Activated T-cell treated with anti-CD3 and anti-CD28 coated beads, Interleukin-2, amount 50 U/mL, for 4 hours (primary cell): ENCODE measurements at places on chromosomes 6 and 20. TPM values are rescaled to one million over a fixed set of nuclear protein-coding genes. Genes with fewer than 3 reads are reported as not detected.

Gene MUC21
- not detected for total RNA-seq

Gene KCNQ2
- not detected for total RNA-seq

Gene TRIM15
- total RNA-seq: not detected

Gene CLIC5
- 1.5 TPM for total RNA-seq

Gene PPP1R3G
- not detected for total RNA-seq

Gene AKAP12
- total RNA-seq: 0.63 TPM

Gene ADGB
- not detected for total RNA-seq

Gene GTSF1L
- total RNA-seq: not detected

Gene ZSCAN23
- total RNA-seq: 0.46 TPM

Gene ANKRD66
- not detected for total RNA-seq

Gene B3GALT4
- 3.8 TPM for total RNA-seq

Gene RIOK1
- total RNA-seq: 92.6 TPM

GRCh38 chr6:42315991-42316970 is 98.6 kb upstream of the MRPS10 start:
- no peak for DNase-seq

DNA sequence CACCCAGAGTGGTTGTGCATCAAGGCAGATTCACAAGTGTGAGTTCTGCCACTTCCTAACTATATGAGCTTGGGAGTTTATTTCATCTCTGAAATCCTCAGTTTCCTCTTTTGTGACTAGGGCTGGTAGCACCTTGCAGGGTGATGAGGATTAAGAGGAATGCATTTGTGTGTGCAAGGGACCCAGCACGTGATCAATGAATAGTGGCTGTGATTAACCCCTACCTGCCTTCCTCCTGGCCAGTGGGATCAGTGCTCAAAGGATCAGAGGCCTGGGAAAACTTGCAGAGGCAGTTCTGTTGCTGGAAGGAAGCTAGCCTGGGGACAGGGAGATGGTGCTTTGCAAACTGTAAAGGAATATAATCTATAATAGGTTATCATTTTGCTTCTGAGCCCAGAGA is 7.3 kb downstream of the SDC4 start:
- DNase-seq: no peak

GRCh38 chr6:33794910-33795623 is 6.1 kb upstream of the LEMD2 start:
- DNase-seq: no peak

DNA sequence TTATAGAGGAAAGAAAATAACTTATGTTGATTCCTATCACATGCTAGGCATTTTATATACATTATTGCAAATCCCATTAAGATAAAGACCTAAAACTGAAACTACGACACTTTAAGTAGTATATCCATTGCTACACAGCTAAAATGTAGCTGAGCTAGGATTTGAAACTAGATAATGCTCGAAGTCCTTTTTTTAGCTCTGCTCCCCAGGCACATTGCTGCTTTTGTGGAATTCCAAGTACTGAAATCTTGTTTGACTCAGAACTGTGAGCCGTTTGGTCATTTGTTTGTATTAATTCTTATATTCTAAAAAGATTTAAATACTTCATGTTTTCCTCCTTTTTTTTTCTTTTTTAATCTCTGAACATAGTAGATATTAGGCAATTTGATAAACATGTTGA is 644.8 kb downstream of the HACE1 start:
- no peak for DNase-seq

- no peak for DNase-seq
These were observed 10.1 kb downstream of the EZR start for GRCh38 chr6:158808941-158809678.

DNA sequence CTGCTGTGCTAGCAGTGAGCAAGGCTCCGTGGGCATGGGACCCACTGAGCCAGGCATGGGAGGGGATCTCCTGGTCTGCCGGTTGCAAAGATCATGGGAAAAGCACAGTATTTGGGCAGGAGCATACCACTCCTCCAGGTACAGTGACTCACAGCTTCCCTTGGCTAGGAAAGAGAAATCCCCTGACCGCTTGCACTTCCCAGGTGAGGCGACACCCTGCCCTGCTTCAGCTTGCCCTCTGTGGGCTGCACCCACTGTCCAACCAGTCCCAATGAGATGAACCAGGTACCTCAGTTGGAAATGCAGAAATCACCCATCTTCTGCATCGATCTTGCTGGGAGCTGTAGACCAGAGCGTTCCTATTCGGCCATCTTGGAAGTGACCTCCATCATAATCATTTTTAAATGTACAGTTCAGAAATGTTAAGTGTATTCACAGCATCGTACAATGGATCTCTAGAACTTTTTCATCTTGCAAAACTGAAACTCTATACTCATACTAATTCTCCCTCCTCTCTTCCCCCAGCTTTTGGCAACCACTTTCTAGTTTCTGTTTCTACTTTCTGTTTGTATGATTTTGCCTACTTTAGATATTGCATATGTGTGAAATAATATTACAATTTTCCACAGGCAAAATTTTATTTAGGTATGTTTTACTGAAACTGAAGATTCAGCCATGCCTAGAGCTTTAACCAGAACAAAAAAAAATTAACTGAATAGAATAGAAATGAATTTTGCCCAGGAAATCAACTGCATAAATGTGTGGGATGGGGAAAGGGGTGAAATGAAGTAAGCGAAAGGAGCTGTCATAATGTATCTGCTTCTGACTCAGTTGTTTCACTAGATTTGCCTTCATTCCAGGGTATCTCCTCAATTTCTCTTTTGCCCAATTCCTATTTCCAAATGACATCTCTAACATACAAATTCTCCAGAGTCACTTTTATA is 100.0 kb downstream of the RWDD2A start:
- no peak for DNase-seq

DNA sequence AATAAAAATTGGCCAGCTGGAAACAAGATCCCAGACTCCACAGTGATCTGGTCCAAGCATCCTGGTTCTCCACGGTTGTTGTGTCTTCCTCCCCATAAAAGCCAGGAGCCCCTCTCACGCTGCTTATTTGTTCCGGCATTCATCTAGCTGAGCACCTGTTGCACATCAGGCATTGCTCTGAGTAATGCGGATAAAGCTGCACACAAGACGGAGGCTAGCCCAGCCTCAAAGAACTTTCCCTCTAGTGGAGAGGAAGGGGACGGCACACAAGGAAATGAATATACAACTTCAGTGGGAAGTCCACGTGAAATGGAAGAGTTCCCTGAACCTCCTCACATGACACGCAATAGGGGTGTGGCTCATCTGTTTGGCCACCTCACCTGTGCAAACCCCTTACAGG is 30.3 kb upstream of the NXT1 start:
- DNase-seq: no peak

GRCh38 chr6:150685860-150686259 is 86.2 kb downstream of the PLEKHG1 start:
- peak; percentile 35 for DNase-seq

GRCh38 chr20:25246182-25246999 is 1.5 kb upstream of the PYGB start:
- no peak for DNase-seq
